ENCODE measurements at places on chromosomes 4 and X.

- DNase-seq: no peak
Observed at GRCh38 chrX:19602866-19603622, 87.7 kb upstream of the MAP3K15 start.

DNA sequence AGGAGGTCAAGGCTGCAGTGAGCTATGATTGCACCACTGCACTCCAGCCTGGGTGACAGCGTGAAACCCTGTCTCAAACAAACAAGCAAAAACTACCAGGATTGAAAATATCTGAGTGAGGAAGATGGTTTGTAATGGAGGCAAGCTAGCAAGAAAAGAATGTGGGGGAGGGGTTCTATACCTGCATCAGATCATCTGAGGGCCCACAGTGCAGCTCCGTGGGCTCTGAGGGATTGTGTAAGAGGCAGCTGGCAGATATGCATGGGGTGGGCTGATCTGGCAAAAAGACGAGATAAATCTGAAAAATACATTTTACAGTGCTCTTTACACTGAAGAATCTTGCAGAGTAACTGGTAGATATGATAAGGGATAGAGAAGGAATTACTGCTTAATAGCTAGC lies 28.9 kb upstream of the CHRNA9 start:
- no peak for DNase-seq

GRCh38 chr4:96677499-96677898 lies 837.6 kb downstream of the PDHA2 start:
- DNase-seq: no peak

DNA sequence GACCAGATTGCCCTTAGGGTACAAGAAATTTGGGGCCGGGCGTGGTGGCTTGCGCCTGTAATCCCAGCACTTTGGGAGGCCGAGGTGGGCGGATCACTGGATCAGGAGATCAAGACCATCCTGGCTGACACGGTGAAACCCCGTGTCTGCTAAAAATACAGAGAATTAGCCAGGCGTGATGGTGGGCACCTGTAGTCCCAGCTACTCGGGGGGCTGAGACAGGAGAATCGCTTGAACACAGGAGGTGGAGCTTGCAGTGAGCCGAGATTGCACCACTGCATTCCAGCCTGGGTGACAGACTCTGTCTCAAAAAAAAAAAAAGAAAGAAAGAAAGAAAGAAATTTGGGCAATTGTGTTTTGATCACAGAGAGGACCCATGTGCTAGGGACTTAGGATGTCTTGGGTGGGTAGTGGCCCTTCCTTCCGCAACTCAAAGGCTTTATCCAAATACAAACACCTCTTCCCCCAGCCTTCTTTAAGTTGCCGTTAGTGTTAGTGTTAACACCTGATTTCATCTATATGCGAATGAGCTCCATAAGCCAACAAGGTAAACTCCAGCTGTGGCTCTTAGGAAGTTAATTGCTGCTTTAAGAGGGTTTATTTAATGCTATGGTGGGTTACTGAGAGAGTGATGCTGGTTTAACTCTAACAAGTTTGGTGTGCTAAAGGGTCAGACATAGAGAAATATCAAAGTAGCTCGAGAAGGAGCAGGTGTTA lies 8.6 kb upstream of the CCDC110 start:
- DNase-seq: no peak

DNA sequence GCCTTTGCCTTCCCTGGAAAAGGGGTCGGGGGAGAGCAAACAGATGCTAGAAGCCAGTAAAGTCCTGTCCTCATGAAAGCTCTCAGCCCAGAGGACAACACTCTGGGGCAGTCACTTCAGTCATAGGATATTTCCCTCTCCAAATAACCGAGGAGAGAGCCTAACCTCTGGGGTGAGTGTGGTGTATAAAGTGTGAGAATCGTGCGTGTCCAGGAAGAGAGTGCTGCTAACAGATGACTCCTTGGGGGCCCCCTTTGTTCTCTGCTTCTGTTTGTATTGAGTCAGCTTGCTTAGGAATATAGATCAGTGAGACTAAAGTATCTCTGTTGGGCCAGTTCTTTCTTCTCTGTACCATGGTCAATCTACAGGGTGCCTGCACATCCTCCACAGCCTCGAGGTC lies 247.2 kb downstream of the PALLD start:
- no peak for DNase-seq

DNA sequence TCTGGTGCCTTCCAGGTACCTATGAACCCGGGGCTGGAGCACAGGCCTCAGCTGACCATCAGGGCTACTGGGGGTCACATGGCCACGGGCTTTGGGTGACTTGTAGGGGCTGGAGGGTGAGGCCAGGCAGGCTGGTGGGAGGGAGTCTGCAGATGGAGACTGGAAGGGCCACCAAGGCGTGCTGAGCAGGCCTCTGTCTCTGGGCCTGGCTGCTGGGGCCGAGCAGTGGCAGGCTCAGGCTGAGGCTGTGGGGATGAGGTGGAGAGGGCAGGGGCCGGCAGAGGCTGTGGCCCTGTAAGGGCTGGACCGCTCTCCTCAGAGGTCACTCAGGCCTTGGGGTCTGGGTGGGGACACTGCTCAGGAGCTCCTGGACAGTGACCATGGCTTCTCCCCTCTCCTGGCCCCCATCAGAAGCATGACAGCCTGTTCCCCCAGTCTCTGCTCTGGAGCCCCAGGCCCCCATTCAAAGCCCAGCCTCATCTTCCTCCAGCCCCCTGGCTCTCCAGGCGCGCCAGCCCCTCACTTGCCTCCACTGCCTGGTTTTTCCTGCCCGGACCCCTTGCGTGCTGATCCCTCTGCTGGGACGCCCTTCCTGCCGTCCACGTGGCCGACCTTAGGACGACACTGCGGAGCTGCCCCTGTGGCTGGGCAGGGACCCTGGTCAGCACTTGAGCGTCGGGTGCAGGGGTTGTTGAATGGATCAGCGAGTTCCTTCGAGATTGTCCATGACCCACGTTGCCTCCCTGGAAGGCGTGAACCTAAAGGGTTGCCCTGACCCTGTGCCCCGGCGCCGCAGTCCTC lies 11.1 kb upstream of the NAT8L start:
- no peak for DNase-seq

DNA sequence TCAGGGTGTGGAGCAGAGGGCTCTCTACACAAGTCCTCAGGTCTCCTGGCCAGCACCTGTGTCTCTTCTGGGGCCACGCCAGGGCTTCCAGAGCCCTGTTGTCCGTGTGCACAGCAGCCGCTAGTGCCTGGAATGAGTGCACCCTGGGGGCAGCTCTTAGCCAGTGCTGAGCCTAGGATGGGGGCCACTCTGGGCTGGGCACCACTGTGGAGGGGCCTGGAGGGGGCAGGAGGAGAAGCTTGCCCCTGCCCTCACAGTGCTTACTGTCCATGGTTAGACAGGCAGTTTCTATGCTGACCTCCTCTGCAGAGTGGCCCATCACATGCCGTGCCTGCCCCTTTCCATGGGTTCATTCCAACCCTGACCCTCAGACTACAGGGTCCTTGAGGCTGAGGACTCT lies 42.7 kb upstream of the GRPEL1 start:
- no peak for DNase-seq

DNA sequence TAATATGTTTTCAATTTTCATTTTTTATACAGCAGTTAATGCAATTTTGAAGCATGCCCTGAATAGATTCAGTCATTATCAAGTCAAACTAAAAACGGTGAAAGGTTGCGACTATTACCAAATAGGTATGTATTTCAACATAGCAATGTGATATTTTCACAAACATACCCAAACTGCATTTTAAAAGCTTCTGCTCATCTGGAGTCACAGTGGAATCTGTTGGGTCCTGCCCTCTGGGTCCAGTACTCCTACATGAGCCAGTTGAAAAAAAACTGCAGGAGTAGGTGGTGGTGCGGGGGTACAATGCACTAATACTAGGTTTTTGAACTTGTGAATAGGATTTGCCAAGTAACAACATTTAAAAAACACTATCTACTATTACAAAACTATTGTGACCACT lies 938 bp downstream of the GPR34 start:
- no peak for DNase-seq

DNA sequence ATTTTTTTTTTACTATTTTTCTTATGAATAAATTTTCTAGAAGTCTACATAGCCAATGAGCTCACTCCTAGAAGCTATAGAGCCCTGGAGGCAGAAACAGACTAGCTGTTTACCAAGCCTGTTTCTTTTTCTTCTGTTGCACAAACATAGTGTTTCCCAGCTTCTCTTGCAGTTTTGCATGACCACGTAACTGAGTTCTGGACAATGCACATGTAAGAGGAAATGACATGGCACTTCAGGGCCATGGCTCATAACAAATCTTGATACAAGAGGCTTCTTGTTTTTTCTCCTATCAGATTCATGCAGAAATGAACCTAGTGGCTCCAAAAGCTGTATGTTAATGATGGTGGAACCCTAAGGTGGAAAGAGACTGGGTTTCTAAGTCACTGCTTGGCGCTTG lies 127.4 kb downstream of the ZNF330 start:
- DNase-seq: no peak

DNA sequence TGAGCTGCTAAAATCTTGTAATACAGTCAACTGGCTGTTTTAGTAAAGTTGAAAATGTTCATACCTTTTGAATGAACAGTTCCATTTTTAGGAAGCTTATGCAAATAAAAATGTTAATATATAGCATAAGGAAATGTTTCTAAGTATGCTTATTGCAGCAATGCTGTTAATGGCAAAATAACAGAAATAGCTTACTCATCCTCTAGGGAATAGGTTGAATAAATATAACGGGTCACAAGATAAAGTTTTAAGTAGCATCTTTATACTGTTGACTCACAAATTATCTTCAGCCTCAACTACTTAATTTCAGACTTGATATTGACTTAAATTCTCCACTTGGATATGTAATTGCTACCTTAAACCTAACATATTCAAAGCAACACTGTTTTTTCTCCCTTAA lies 27.7 kb downstream of the HERC3 start:
- DNase-seq: no peak

GRCh38 chr4:183971929-183972490 lies 66.9 kb downstream of the STOX2 start:
- DNase-seq: no peak

- no peak for DNase-seq
Observed at GRCh38 chr4:146469022-146469421, 52.7 kb downstream of the SLC10A7 start.

DNA sequence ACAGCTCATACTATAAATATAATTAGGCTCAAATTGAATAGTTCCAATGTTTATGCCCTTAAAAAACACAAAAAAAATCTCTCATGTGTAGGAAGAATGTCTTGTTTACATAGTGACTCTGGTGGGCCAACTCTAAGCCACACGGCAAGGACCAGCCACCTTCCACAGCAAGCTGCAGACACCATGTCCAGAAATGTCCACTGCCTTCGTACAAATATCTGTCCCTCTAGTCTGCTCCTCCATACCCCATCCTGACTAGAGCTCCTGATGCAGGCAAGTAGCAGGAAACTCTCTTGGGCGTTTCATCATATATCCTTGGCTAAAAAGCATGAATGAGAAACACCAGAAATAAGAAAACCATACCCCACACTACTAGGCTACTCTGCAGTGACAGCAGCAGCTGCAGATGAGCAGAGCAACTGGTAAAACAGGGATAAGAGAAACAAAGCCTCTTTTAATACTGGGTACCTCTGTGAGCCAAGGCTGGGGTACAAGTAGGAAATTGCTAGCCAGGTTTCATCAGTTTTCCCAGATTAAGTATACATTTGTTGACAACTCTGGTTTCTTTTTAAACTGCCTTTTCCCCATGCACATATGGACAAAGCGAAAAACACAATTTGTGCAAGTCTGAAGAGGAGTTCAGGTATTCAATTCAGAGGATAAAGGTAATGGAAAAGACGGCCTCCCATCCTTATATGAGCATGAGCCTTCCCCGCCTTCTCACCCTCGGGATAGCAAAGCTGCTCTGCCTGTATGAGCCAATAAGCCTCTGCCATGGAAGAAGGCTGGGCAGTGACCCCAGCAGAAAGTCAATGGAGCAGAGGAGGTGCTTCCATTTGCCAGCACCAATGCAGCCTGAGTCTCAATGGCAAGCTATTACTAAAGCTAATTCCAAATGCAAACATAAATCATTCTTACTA lies 245.4 kb downstream of the DCLK2 start:
- no peak for DNase-seq

- DNase-seq: no peak
Observed at GRCh38 chrX:78111140-78111931, 7.3 kb downstream of the PGK1 start.

DNA sequence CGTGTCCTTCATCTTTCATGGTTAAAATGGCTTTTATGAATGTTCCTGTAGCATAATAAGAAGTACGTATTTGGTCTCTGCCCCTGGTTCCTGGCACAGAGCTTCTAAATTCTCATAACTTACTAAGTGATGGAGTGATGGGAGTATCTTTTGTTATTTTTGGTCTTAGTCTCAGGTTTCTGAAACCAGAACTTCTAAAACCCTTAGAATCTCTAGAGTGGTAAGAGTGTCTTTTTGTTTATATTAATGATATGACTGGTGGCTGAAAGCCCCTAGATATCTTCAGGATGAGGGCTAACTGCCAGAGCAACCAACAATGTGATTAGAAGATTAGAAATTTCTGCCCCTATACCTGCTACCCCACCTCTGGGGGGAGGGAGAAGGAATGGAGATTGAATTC lies 45.8 kb upstream of the BBS12 start:
- no peak for DNase-seq

GRCh38 chr4:151824656-151825055 lies 63.8 kb upstream of the GATB start:
- DNase-seq: no peak

DNA sequence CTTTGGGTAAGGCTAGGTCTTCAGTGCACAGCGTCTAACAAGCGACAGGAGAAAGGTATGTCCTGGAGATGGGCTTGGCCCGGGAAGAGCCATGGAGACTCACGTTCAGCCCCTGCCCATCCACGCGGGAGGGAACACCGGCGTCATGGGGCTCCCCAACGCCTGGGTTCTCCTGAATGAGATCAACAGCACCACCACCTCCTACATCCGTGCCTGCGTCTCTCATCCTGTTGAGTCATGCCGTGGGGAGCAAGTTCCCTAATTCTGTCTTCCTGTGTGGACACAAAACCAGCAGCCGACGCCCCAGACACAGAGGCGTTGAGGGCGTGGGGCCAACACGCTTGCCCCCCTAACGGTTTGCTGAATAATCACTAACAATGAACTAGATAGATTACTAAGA lies 20.1 kb upstream of the IL3RA start:
- DNase-seq: peak; percentile 49

DNA sequence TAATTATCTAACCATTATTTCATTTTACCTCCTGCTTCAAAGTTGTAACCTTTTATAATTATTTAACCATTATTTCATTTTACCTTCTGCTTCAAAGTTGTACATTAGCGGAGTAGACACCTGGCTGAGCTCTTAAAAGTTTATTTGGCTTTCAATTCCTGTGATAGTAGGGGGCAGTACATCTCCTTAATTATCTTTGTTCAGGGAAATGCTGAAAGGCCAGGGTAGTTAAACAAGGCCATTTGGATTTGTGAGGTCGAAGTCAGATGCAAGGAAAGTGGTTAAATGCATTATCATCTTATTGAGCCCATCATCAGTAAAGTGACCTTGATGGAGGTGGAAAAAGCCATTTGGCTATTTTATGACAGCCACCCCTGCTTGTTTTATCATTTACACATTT lies 210.6 kb downstream of the TENM3 start:
- DNase-seq: no peak

DNA sequence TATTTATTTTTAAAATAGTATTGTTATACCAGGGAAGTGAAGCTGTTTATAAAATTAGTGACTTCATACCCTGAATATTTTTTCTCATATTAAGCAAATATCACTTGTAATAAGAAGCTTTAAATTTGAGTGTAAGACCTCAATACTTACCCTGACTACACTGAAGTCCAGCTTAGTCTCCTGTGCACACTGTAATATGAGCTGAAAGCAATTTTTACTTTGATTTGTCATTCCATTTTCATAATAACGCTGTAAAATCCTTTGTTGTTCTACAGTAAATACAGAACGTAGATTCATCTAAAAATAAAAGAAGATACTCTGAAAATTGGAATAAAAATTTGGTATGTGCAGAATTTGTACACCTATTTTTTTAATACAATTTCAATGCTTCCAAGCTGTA lies 27.2 kb downstream of the HDX start:
- no peak for DNase-seq
